Hematopoietic multipotent progenitor cell treated with erythropoietin and hydrocortisone succinate and interleukin-3 and kit ligand, for 4 days (in vitro differentiated cells): ENCODE measurements at places on chromosomes 16 and 17.
A peak's percentile ranks its signal among the peaks of the same experiment; 100 is the strongest.

DNA sequence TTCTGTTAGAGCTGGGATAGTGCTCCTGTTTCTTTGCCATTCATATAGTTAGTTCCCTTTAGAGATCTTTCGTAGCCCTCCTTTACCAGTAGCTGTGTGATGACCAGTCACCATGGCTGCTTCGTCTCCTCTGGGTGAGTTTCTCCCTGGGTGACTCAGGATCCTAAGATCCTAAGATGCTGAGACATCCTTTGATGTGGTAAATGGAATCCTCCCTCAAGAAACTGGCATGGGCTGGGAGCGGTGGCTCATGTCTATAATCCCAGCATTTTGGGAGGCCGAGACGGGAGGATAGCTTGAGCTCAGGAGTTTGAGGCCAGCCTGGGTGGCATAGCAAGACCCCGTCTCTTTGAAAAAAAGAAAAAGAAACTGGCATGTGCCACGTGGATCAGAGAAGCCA is 5.9 kb downstream of the PHAF1 start:
- DNase-seq: no peak

DNA sequence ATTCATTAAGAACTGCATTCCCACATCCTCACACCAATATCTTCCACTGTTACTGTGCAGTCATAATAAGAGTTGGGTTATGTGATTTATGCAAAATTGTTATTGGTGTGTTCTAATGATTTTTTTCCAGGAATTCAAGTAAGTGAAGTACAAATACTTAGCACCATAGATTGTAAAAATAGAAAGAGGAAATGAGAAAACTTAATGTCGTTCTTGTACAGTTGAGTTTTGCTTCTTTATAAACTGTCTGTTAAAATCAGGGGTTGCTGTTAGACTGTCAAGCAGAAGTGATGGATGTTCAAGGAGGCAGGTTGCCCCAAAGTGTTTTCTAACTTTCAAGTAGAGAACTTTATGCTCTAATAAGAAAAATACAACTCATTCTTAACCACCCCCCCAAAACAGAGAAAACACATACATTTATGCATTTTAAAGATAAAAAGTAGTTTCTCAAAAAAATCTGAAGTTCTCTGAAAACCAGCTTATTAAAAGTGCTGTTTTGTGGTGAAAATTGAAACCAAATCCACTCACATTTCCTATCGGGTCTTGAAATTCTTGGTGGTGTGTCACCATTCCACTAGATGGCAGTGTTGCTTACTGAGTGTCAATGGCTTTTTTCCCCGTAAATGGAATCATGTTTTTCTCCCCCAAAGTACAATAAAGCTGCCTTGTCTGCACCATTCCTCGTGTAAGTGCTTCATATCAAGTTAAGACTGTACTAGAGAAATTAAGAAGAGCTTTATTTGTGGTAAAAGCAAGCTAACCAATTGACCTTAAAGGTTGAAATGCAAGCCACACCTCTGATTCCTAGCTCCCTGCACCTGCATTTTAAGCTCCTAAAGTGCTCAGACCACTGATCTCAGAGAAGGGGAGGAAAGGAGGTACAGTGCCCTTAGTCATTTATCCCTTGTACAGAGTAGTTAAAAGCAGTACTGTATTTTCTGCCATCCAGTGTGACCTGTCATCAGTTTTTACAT is 4.7 kb upstream of the IGSF6 start:
- DNase-seq: peak; percentile 82

DNA sequence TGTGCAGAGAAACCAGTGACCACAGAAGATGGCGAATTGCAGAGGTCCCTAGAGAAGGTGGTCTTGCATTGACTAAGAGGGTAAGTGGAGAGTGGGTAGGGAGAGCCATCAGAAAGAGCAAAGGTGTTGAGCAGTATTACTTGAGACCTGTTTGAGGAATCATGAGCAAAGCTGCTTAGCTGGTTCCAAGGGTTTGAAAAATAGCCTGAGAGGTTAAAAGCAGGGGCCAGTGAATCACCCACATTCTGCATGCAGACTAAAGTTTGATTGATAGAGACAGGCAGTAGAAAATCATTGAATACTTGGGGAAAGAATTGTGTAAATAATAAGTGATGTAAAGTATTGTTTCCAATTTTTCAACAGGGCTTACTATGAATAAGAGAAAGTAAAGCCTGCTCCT is 34.0 kb upstream of the KCNJ16 start:
- no peak for DNase-seq

DNA sequence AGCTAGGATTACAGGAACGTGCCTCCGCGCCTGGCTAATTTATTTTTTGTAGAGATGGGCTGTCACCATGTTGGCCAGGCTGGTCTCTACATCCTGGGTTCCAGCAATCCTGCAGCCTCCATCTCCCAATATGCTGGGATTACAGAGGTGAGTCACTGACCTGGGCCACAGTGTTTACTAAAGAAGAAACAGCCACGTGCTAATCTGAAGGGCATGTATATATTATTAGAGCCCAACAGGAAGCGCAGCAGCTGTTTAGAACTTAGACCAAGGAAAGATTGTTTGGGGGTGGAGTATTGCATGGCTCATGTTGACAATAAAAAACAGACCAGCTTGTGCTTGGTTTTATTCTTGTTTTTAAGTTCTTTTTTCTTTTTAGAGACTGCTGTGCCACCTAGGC is 60.2 kb downstream of the HAPSTR1 start:
- no peak for DNase-seq
